Tibial nerve (tissue), 4 donors: ENCODE measurements at places on chromosomes 16 and 17.
A peak's percentile ranks its signal among the peaks of the same experiment; 100 is the strongest.

- DNase-seq: peak; percentile 34
Observed at GRCh38 chr17:81434072-81434471, 38.8 kb downstream of the BAHCC1 start.

DNA sequence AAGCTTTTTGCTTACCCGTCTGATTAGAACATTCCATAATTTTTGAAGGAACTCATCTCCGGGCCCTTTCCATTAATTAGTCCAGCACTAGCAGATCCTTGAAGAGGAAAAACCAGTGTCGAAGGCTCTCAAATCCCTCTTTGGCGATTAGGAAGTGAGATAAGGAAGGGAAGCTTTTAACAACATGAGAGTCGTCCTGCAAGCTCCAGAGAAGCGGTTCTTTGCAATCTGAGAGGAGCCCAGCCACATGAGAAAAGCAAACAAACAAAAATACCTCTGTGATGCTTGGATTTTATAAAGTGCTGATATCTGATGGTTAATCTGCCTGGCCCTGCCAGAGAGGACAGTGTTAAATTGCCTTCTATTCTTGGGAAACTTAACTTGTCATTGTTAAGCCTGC is 339.8 kb upstream of the SALL1 start:
- DNase-seq: no peak

- DNase-seq: no peak
Observed at GRCh38 chr17:19553036-19553435, 19.4 kb downstream of the SLC47A1 start.

GRCh38 chr17:68460715-68461114 is 3.4 kb upstream of the WIPI1 start:
- no peak for DNase-seq

- DNase-seq: no peak
Observed at GRCh38 chr17:15432807-15433611, 34.4 kb downstream of the CDRT4 start.
